ENCODE measurements at places on chromosomes 4 and X. TPM values are rescaled to one million over a fixed set of nuclear protein-coding genes. Genes with fewer than 3 reads are reported as not detected.

- H3K27me3 ChIP-seq, result peaks cover 2% of the 10 kb centered on the region
- no peaks in the 10 kb centered on the region for H3K4me1 ChIP-seq
- no peak overlapping the region for H3K27ac ChIP-seq
- H3K4me3 ChIP-seq, result no peak overlapping the region
These were observed 124.4 kb downstream of the ANK2 start for GRCh38 chr4:113173793-113174264.

DNA sequence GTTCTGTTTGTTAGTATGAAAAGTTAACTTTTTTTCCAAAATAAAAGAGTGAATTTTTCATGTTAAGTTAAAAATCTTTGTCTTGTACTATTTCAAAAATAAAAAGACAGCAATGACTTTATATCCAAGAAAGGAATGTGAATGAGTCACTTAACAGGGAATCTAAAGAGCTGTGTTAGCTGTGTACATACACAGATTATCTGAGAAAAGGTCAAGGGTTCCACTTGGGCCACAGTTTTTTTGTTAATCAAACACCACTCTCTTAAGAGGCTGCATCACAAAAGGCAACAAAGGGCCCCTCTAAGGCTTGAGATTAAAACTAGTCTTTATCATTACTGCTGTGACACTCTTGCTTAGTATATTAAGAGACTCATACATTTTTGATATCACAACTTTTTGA, 82.1 kb downstream of the FIP1L1 start:
- no peaks in the 10 kb centered on the region for H3K27me3 ChIP-seq
- H3K36me3 ChIP-seq, result peaks cover 51% of the 10 kb centered on the region
- H3K4me1 ChIP-seq, result no peaks in the 10 kb centered on the region
- no peak for DNase-seq
- no peak overlapping the region for H3K27ac ChIP-seq
- H3K4me3 ChIP-seq, result no peak overlapping the region

- no peak overlapping the region for H3K27ac ChIP-seq
- no peak overlapping the region for H3K4me3 ChIP-seq
- H3K4me1 ChIP-seq, result no peaks in the 10 kb centered on the region
- peaks cover 4% of the 10 kb centered on the region for H3K27me3 ChIP-seq
These were observed 51.4 kb upstream of the HHIP start for GRCh38 chr4:144594471-144594986.

GRCh38 chr4:112593438-112594133, 43.1 kb downstream of the ZGRF1 start:
- H3K27ac ChIP-seq, result no peak overlapping the region
- H3K4me1 ChIP-seq, result no peaks in the 10 kb centered on the region
- no peaks in the 10 kb centered on the region for H3K27me3 ChIP-seq
- H3K4me3 ChIP-seq, result no peak overlapping the region
- DNase-seq, result no peak

- no peaks in the 10 kb centered on the region for H3K36me3 ChIP-seq
- H3K27me3 ChIP-seq, result no peaks in the 10 kb centered on the region
- DNase-seq, result no peak
- H3K4me3 ChIP-seq, result no peak overlapping the region
- H3K27ac ChIP-seq, result no peak overlapping the region
These were observed 328.6 kb upstream of the ARX start for GRCh38 chrX:25344161-25344936.

DNA sequence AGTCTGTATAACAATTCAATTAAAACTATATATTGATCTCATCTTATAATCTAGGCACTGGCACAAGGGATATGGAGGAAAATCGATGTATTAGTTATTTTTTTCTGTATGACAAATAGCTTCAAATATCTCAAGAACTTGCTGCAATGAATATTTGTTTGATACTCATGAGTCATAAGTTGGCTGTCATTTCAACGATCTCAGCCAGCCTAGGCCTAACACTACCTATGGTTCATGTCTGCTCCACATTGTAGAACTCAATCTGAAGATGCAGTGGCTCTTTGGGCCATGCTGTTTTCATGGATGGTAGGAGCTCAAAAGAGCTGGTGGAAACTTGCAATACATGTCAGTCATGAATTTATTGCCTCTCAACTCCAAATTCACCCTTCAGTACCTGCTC, 44.7 kb downstream of the MAGEB17 start:
- no peak for DNase-seq
- no peaks in the 10 kb centered on the region for H3K4me1 ChIP-seq
- H3K27ac ChIP-seq, result no peak overlapping the region
- H3K4me3 ChIP-seq, result no peak overlapping the region
- no peaks in the 10 kb centered on the region for H3K36me3 ChIP-seq
- no peaks in the 10 kb centered on the region for H3K27me3 ChIP-seq

- no peak for DNase-seq
- H3K27me3 ChIP-seq, result no peaks in the 10 kb centered on the region
- no peaks in the 10 kb centered on the region for H3K36me3 ChIP-seq
- no peak overlapping the region for H3K4me3 ChIP-seq
These were observed 352.0 kb downstream of the TRAM1L1 start for GRCh38 chr4:116733370-116733769.

- H3K27me3 ChIP-seq, result peaks cover 27% of the 10 kb centered on the region
- DNase-seq, result no peak
- peaks cover 2% of the 10 kb centered on the region for H3K36me3 ChIP-seq
- no peak overlapping the region for H3K27ac ChIP-seq
These were observed 5.3 kb downstream of the NKX1-1 start for GRCh38 chr4:1400831-1401408.

GRCh38 chr4:69126024-69126423, 29.8 kb downstream of the UGT2B7 start:
- H3K4me1 ChIP-seq, result no peaks in the 10 kb centered on the region
- H3K36me3 ChIP-seq, result no peaks in the 10 kb centered on the region
- H3K27me3 ChIP-seq, result no peaks in the 10 kb centered on the region

- H3K4me1 ChIP-seq, result no peaks in the 10 kb centered on the region
- H3K36me3 ChIP-seq, result no peaks in the 10 kb centered on the region
- no peak for DNase-seq
- no peak overlapping the region for H3K4me3 ChIP-seq
- no peak overlapping the region for H3K27ac ChIP-seq
These were observed 10.8 kb upstream of the AFM start for GRCh38 chr4:73470728-73471127.

DNA sequence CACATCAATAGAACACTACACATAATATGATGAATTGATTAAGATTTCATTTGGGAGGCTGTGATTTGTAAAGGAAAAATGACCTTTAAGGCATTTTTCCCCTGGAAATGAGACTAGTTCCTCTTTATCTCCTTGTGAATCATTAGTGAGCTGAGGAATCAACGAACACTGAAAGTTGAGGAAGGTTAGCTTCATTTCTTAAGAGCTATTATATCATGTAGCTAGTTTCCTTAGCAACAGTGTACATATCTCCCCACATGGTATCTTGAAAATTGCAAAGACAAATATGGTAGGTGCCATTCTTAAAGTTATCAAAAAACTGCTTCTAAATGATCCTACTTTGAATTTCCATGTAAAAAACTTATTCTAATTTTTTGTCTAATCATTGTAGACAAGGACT, 127.5 kb upstream of the NRK start:
- H3K36me3 ChIP-seq, result no peaks in the 10 kb centered on the region
- no peaks in the 10 kb centered on the region for H3K4me1 ChIP-seq
- H3K4me3 ChIP-seq, result no peak overlapping the region

GRCh38 chrX:132638313-132638712, 149.5 kb upstream of the MBNL3 start:
- H3K4me1 ChIP-seq, result no peaks in the 10 kb centered on the region
- no peak overlapping the region for H3K27ac ChIP-seq
- no peaks in the 10 kb centered on the region for H3K27me3 ChIP-seq
- no peak for DNase-seq
- H3K4me3 ChIP-seq, result no peak overlapping the region

DNA sequence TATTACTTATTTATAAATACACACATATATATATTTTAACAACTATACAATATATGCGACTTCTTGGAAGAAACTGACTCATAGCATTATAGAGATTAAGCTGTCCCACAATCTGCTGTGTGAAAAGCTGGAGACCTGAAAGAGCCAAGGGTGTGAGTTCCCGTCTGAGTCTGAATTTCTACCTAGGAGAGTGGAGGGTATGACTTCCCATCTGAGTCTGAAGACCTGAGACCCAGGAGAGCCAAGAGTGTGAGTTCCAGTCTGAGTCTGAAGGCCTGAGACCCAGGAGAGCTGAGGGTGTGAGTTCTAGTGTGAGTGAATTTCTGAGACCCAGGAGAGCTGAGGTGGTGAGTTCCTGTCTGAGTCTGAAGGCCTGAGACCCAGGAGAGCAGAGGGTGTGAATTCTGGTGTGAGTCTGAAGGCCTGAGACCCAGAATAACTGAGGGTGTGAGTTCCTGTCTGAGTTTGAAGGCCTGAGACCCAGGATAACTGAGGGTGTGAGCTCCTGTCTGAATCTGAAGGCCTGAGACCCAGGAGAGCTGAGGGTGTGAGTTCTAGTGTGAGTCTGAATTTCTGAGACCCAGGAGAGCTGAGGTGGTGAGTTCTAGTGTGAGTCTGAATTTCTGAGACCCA, 8.9 kb upstream of the P2RY8 start:
- peak overlapping the region; percentile 5 for H3K27ac ChIP-seq
- no peaks in the 10 kb centered on the region for H3K27me3 ChIP-seq
- H3K4me3 ChIP-seq, result no peak overlapping the region
- H3K36me3 ChIP-seq, result no peaks in the 10 kb centered on the region
- peaks cover 16% of the 10 kb centered on the region for H3K4me1 ChIP-seq
- DNase-seq, result no peak

GRCh38 chr4:84324303-84325245, 174.5 kb downstream of the NKX6-1 start:
- H3K4me1 ChIP-seq, result no peaks in the 10 kb centered on the region
- no peak overlapping the region for H3K4me3 ChIP-seq
- DNase-seq, result no peak
- no peaks in the 10 kb centered on the region for H3K27me3 ChIP-seq
- H3K36me3 ChIP-seq, result no peaks in the 10 kb centered on the region
- no peak overlapping the region for H3K27ac ChIP-seq

GRCh38 chr4:8350352-8350751, 80.8 kb downstream of the HTRA3 start:
- H3K36me3 ChIP-seq, result no peaks in the 10 kb centered on the region
- no peaks in the 10 kb centered on the region for H3K4me1 ChIP-seq
- no peak overlapping the region for H3K4me3 ChIP-seq
- H3K27me3 ChIP-seq, result peaks cover 3% of the 10 kb centered on the region
- no peak for DNase-seq

Gene UTP3
- total RNA-seq, result 20.0 TPM

Gene TDO2
- total RNA-seq, result not detected

Gene KLHL4
- not detected for total RNA-seq

Gene EVC2
- total RNA-seq, result not detected

Gene CT45A3
- not detected for total RNA-seq

Gene REELD1
- total RNA-seq, result not detected
